GM19239 (cell line): ENCODE measurements at places on chromosomes 2 and 18.

- no peak for DNase-seq
Measured at GRCh38 chr2:240888890-240889573, 6.9 kb downstream of the MAB21L4 start.

GRCh38 chr18:77140439-77141109 is 8.0 kb upstream of the MBP start:
- DNase-seq: no peak

DNA sequence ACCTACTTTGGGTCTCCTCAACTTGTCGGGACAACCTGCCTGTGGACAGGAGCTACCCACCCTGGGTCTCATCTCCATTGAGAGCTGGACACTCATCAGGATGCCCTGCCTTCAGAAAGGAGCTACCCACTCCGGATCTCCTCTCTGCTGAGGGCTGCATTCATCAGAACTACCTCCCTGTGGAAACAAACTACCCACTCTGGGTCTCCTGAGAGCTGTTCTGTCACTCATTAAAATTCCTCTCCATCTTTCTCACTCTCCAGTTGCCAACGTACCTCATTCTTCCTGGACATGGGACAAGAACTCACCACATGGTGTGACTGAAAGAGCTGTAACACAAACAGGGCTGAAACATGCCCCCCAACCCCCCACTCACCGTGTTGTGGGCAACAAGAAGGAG is 22.5 kb upstream of the UBE2F start:
- DNase-seq: no peak

- DNase-seq: no peak
Measured at GRCh38 chr2:42321452-42322064, 39.5 kb downstream of the COX7A2L start.

- DNase-seq: no peak
Measured at GRCh38 chr18:45962866-45963265, 4.3 kb downstream of the EPG5 start.

GRCh38 chr2:157867703-157868102 is 8.4 kb downstream of the ACVR1 start:
- DNase-seq: no peak

- no peak for DNase-seq
Measured at GRCh38 chr2:23241611-23242245, 143.3 kb upstream of the KLHL29 start.

GRCh38 chr18:48771641-48772375 is 179.0 kb downstream of the SMAD7 start:
- no peak for DNase-seq

- DNase-seq: no peak
Measured at GRCh38 chr2:230885463-230886130, 20.9 kb downstream of the ITM2C start.
